ENCODE measurements at places on chromosomes 5 and 9.
A peak's percentile ranks its signal among the peaks of the same experiment; 100 is the strongest.

- no peaks in the 10 kb centered on the region for H3K27me3 ChIP-seq
- H3K36me3 ChIP-seq: no peaks in the 10 kb centered on the region
- no peak overlapping the region for H3K4me3 ChIP-seq
- H3K27ac ChIP-seq: no peak overlapping the region
- no peak for DNase-seq
Observed at GRCh38 chr9:69379270-69379982, 54.4 kb downstream of the ENTREP1 start.

DNA sequence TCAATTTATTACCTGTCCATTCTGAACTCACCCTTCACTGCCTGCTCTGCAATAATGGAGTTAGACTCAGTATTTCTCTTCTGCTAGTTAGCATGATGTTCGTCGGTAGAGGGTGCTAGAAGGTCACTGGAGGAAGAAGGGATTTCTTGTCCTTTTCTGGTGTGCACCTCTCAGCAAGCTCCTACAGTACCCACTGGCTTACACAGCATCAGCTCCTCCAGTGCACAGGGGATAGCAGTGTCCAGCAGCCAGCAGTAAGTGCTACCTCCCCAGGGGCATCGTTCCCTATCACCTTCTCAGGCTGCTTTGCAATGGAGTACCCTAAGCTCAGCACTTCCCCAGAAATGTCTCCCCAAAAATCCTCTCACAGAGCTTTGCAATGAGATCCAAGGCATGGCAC is 45.9 kb upstream of the APC start:
- peaks cover 3% of the 10 kb centered on the region for H3K4me1 ChIP-seq
- H3K4me3 ChIP-seq: no peak overlapping the region
- no peaks in the 10 kb centered on the region for H3K36me3 ChIP-seq
- DNase-seq: peak; percentile 79

- H3K27me3 ChIP-seq: peaks cover 8% of the 10 kb centered on the region
- H3K4me3 ChIP-seq: no peak overlapping the region
- H3K4me1 ChIP-seq: peaks cover 10% of the 10 kb centered on the region
- H3K27ac ChIP-seq: peak overlapping the region; percentile 78
Observed at GRCh38 chr5:175547842-175548241, 69.5 kb downstream of the SFXN1 start.

GRCh38 chr5:115409094-115409493 is 112.6 kb upstream of the CCDC112 start:
- H3K4me1 ChIP-seq: no peaks in the 10 kb centered on the region
- H3K36me3 ChIP-seq: no peaks in the 10 kb centered on the region
- no peaks in the 10 kb centered on the region for H3K27me3 ChIP-seq
- H3K27ac ChIP-seq: no peak overlapping the region

DNA sequence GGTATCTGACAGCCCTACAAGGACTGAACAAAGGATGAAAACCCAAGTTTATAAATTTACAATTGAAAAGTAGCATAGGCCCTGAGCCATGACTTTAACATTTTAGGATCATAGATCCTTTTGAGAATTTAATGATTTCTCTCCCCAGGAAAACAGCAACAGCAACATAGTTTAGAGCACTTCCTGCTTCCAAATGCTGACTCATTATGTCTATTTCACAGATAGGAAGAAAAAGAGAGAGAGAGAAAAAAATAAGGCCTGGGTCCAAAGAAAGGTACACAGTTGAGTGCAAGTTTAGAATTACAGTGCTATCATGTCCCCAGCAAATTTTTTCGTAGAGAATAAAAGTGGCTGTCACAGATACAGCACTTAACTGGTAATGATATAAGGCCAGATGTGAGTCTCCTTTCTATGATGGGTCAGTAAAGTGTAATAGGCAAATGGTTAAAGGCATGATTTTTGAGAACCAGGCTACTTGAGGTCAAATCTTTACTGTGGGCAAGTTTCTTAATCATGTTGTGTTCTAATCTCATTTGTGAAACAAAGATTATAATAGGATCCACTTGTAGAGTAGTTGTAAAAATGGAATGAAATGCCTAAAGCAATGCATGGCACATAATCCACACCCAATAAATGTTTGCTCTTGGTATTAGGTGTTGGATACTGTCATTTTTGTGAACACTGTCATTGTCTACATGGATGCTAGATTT is 12.3 kb upstream of the PPP2R2B start:
- no peaks in the 10 kb centered on the region for H3K27me3 ChIP-seq
- H3K4me3 ChIP-seq: no peak overlapping the region
- no peaks in the 10 kb centered on the region for H3K4me1 ChIP-seq
- no peak for DNase-seq
- H3K27ac ChIP-seq: no peak overlapping the region

Measured in endodermal cell (in vitro differentiated cells).